ENCODE measurements at places on chromosomes 5 and 9.

- no peak for DNase-seq
Measured at GRCh38 chr9:77831781-77832180, 183.7 kb upstream of the GNA14 start.

DNA sequence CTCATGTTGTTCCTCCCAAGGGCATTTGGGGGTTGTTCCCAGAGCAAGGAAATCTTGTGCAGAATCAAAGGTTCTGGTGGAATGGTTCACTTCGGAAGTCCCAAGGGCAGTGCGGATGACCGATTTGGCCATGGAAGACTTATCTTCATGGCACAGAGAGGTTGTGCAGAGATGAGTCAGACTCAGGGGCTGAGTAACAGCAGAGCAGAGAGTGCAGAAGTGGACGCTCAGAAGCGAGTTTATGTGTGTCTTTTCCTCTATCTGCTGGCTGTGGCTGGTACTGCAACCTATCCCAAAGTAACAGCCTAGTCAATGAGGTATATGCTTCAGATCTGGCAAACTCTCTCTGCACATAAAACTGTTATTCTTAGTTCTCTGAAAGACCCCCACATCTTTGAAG lies 118.1 kb downstream of the DPYSL3 start:
- no peak for DNase-seq

DNA sequence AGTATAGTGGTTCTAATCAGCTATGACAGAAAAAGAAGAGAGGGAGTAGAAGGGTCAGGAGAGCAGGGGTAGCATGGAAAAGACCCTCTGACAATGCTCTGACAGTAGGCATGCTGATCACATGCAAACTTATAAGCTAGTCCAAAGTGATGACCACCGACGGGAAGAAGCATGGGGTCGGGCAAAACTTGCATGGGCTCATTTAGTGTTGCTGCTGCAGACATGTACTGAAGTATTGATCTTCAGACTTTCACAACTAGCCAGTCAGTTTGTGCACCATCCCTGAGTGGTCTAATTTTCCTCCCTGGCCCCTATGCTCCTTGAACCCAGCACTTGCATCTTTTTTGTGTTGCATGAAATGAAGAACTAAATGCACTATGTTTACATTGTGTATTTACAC lies 225.4 kb downstream of the SYK start:
- no peak for DNase-seq

DNA sequence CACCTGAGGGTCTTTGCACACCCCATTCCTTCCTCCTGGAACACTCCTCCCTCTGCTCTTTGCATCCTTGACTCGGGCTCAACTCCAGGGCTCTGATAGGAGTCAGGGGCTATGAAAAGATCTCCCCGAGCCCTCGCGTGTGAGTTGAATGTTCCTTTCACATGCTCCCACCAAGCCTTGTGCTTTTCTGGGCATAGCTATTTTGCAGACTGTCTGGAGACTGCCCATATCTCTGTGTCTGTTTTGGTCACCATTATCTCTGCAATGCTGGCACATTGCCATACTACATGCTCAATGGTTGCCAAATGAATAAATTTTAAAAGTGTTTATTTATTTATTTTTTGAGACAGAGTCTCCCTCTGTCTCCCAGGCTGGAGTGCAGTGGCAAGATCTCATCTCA lies 56.9 kb upstream of the PLPP1 start:
- no peak for DNase-seq

DNA sequence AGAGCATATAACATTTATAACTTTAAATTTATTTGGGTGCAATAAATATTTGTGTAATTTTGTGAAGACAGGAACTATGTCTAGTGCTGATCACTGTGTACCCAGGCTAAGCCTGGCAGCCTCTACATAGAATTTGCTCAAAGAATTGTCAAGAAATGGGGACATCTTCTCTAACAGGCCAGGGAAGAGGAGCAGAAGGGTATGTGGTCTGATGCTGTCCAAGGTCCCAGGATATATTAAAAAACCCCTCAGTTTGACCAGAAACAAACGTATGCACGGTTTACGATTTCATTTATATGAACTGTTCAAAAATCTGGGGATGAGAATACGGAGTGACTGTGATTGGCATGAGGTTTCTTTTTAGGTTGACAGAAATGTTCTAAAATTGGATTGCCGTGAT lies 55.9 kb downstream of the MAT2B start:
- DNase-seq, result no peak

- DNase-seq, result no peak
Measured at GRCh38 chr5:173890195-173890991, 2.2 kb downstream of the CPEB4 start.

DNA sequence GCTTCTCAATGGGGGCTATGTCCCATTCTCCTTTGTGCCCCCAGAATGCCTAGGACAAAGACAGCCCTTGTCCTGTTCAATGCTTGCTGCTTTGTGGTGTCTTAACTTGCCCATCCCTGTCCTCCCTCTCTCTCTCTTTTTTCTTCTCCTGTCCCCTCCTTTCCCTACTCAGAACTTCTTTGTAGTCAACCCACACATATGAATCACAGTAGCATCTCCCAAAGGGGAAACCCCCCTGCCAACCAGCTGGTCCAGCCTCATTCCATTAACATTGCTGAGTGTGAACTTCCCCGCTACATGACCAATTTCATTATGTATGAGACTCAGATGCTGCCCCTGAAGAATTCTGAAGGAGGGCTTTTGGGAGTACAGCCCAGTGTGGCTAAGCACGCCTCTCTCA lies 408.3 kb downstream of the ENC1 start:
- DNase-seq, result no peak

DNA sequence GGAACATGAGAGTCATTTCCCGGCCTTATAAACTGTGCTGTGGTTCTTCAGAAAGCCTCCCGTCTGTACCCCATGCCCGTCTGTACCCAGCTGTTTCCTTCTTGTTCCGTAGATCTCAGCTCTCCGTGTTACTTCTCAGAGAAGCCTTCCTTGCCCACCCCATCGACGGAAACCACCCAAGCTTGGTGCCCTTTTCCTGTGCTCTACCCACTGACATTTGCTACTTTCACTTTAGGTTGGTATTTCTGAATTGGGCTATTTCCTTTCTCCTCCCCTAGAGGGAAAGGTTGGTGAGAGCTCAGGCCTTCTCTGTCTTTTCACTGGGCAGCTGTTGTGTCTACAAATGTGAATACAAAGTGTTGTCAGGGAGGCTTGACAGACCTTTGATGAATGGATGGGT lies 764.5 kb upstream of the ADAMTS16 start:
- no peak for DNase-seq

- no peak for DNase-seq
Measured at GRCh38 chr9:133957328-133957727, 34.8 kb downstream of the VAV2 start.

- DNase-seq, result no peak
Measured at GRCh38 chr9:134225816-134226215, 61.5 kb upstream of the RNU6ATAC start.

GRCh38 chr9:137206602-137207001 lies 1.1 kb downstream of the NDOR1 start:
- no peak for DNase-seq

DNA sequence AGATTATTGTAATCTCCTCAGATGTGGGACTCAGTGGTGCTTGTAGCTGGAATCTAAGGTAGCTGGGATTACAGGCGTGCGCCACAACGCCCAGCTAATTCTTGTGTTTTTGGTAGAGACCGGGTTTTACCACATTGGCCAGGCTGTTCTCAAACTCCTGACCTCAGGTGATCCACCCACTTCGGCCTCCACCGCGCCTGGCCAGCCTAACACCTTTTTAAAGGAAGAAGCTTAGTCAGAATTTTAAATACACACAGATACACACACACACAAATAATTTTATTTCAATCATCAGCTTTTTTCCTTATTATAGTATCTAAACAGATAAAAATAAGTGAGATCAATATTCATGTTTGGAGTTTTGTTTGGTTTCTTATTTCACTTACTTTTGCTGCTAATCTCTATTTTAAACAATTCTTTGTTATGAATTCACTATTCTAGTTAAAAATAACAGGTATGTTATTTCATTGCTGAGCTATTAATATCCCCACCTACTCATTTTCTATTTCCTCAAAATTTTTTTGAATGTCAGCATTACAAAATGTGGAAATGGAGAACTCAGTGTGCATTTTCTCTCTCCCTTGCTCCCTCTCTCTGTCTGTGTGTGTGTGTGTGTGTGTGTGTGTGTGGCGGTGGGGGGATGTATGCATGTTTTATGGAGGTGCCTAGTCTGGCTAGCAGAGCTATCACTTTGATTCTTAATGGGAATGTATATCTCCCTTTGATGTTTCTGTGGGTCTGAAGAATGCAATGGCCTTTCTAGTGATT lies 960.6 kb upstream of the DMAC1 start:
- no peak for DNase-seq

DNA sequence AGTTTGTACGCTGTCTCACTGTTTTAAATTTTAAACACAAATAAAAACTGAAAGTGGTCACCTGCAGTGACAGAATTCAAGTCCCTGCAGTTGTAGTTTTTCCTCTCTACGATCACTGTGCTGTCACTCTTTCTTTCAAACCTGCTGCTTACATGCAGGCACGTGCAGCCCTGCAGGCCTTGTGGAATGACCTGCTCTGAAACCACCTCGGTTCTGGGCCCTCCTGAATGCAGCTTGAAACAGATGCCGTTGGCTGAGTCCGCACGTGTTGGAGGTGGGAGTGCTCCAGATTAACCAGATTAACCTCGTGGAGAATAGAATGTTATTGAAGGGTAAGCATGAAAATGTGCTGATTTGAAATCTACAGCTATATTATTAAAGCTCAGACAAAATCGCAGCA lies 126.0 kb upstream of the ERCC6L2 start:
- no peak for DNase-seq

DNA sequence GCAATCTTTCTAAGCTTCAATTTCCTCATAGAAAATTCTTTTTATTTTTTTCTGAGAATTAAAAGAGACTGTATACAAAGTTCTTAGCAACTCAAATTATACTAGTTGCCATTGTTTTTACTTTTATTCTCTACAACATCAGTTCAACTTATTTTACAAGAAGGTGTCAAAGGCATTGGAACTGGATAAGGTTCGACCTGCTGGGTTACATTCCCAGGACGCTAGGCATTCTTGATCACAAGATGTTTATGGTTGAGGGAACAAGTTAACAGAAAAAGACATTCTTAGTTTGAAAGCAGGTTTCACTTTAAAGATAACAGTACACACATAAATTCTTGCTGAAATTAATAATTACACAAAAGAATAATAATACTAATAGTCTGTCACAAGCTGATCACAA lies 163.5 kb upstream of the SNX2 start:
- DNase-seq, result no peak

GRCh38 chr5:57215629-57216195 lies 41.9 kb downstream of the GPBP1 start:
- DNase-seq, result no peak

- no peak for DNase-seq
Measured at GRCh38 chr5:115531787-115532367, 12.7 kb downstream of the FEM1C start.

- no peak for DNase-seq
Measured at GRCh38 chr9:4937446-4937845, 47.6 kb upstream of the JAK2 start.

GRCh38 chr9:22700171-22700570 lies 253.5 kb downstream of the DMRTA1 start:
- DNase-seq, result no peak

DNA sequence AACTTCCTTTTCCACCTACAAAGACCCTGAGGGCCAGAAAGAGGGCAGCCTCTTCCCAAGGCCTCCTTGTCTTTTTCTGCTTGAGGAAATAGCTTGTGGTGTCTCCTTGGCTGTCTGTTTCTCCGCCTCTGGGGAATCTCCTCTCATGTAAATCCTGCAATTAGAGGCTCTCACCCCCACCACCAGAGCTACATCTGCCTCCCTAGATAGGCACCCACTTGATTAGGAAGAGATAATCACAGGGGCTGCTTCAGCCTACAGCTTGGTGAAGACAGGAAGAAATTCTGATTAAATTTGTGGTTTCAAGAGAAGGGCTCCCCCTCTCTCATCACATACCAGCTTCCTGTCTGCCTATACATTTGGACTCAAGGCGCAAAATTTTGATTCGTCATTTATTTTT lies 75.6 kb downstream of the TLR4 start:
- no peak for DNase-seq

DNA sequence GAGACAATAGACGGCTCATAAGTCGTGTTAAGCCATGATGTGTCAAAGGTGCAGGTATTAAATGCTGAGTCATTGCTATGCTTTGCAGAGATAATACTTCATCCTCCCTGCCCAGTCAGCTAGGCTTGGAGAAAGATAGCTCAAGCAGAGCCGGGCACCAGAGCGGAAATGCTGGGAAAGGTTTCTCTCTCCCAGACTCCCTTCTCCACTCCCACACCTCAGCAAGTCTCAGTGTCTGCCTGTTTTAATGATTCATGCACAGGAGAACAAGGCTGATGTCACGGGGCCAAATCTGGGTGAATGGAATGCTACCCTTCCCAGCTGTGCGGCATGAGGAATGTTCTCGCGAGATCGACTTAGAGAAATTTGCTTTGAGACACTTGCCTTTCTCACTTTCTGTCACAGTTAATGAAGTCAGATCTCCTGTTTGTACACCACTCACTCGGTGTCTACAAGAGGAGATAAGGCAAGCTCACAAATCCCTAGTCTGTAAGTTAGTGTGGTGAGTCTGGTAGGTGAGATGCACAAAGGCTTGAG lies 204.4 kb downstream of the EFNA5 start:
- no peak for DNase-seq

GRCh38 chr5:103505581-103506305 lies 56.8 kb downstream of the NUDT12 start:
- DNase-seq, result no peak

GRCh38 chr9:117304549-117304948 lies 110.3 kb downstream of the ASTN2 start:
- no peak for DNase-seq

GRCh38 chr9:135901826-135902225 lies 5.5 kb downstream of the CAMSAP1 start:
- no peak for DNase-seq
